ENCODE measurements at places on chromosomes 12 and 14. TPM values are rescaled to one million over a fixed set of nuclear protein-coding genes. Genes with fewer than 3 reads are reported as not detected.

GRCh38 chr12:7158781-7159609, 28.8 kb downstream of the CLSTN3 start:
- DNase-seq: no peak

- DNase-seq: no peak
Measured at GRCh38 chr14:55583942-55584468, 4.0 kb downstream of the KTN1 start.

GRCh38 chr14:99041141-99041819, 230.7 kb downstream of the BCL11B start:
- DNase-seq: no peak

The POTEM gene
- not detected for total RNA-seq

Data from right cardiac atrium (tissue), 5 donors.